Thoracic aorta (tissue), 2 donors: ENCODE measurements at places on chromosomes 1 and 21. TPM values are rescaled to one million over a fixed set of nuclear protein-coding genes. Genes with fewer than 3 reads are reported as not detected.

DNA sequence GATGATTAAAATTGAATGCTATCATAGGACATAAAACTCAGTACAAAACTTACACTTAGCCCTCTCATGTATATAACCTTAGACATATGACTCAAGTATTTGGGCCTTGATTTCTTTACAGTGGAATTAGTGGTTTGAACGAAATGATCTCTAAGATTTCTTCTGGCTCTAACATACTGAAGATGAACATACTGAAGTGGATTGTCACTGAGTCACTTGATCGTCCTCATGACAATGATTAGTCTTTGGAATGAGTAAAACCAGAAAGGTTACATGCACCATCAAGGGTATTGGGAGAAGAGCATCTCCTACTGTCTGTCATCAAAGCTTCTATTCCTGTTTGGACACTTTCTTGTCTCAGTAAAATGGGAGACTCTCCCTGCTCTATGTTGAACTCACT, 17.4 kb downstream of the FMN2 start:
- no peak for DNase-seq

RIPPLY3 gene
- not detected for total RNA-seq

DNAJC6 gene
- 3.7 TPM for total RNA-seq

DNA sequence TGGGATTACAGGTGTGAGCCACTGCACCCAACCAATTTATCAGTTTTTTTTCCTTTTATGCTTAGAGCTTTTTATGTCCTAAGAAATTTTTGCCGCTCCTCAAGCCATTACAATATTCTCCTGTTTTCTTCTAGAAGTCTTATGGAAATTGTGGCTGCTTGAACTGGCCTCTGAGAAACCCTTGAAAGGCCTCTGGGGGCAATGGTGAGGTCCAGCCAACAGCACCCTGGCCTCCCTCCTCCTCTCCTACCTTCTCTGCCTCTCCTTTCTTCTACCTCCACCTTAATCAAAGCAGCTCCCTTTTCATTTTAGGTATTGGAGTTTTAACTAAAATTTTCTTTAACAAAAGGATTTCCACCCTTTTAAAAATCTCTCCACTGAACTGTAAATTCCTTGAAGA, 24.5 kb upstream of the RGS16 start:
- no peak for DNase-seq

OR2AK2 gene
- not detected for total RNA-seq

OR10J5 gene
- total RNA-seq: not detected

TRIM67 gene
- total RNA-seq: not detected

PPFIA4 gene
- total RNA-seq: 13.5 TPM

SYT2 gene
- total RNA-seq: not detected

DNA sequence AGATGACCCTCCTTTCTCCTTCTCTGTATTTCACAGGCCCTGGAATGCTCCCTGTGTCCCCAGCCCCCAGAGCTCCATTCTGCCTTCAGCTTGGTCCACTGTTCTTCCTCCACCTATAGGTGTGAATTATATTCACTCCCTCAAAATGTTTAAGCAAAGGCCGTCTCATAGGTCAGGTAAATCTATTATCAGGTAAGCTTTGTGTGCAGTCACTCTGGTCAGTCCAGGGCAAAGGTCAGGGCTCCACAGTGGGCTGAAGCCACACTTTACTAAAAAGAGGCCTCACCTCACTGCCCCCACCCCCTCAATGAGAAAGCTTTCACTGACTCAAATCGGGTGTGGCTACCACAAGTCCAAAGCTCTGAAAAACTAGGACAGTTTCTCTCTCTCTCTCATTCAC, 65.9 kb downstream of the DNTTIP2 start:
- no peak for DNase-seq

DNA sequence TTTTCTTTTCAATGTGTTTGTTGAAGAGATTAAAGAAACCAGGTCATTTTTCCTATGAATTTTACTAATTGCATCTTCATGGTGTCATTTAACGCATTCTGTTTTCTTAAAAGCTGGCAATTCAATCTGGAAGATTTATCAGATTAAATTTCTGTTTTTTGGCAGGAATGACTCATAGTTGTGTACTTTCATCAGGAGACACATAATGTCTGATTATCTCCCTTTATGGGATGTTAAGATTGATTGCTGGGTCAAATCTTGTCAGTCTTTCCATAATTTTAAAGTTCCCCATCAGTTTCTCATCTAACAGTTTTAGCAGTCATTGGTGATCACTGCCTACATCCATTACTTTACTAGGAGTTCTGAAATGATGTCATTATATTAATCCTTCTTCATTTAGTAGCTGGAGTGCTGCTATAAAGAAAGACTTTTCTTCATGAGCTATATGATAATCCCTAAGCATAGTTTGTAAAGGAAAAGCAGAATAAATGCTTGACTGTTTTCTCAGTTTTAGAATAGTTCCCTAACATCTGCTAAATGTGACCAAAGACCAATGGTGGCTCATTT, 72.8 kb upstream of the MAP10 start:
- DNase-seq: no peak

DNA sequence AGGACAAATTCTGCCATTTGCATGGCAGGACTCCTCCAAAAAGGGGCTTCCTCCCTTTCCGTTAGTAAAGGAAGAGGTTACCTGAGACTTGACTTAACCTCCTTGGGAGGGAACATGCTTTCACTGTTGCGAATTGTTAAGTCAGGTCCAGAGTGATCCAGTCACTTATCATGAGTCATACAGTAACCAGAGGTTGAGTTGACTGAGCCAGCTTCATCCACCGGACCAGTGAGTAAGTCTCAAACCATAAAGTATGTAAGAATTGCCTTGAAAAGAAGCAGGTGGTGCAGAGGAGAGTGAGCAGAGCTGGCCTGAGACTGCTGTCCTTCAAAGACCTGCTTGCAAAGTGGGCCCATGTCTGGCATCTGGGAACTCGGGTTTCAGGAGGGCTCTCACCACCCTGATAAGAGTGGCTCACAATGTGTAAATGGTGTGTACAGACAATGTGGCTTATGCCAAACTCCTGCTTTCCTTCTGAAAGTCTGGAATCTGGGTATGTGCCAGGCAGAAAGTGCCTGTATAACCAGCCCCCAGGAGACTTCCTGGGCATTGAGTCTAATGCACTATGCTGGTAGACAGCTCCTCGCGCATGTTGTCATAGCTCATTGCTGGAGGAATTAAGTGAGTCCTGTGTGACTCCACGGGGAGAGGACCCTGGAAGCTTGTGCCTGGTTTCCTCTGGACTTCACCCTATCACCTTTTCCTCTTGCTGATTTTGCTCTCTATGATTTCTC, 84.3 kb upstream of the KLHDC7A start:
- DNase-seq: no peak

DNA sequence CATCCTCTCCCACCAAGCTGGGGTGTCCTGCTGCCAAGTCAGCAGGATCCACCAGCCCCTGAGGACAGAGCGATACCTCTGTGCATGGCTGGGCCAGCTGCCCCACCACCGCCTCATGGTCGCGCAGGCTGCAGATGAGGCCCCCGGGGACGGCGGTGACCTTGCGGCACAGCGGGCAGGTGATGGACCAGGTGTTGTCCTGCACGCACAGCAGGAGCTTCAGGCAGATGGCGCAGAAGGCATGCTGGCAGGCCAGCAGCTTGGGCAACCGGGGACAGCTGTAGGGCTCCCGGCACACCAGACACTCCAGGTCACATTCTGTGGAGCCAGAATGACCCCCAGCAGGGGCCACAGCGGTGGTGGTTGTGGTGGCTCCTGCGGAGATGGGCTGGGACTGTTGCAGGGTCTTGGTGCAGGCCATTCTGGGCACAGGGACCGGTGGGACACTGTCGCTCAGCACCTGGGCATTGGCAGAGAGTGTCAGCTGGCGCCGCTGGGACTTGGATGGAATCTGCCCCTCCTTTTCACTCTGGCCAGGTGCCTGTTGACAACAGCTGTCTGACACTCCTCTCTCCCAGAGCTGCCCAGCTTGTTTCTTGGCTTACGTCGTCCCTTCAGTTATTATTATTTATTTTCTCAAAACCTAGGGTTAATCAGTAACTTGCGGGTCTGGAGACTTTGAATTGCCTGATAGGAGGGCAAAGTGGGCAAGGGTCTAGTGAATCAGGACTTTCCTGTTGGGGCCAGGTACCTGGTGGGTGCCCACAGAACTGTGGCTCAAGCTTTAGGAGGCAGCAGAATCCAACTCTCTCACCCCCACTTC, at the start of gene RNF186:
RNF186 (minus strand) TSS at position 603 of the 823 bp plus-strand sequence; CDS start at position 421, 182 bp downstream.
- DNase-seq: no peak

LRRC52 gene
- total RNA-seq: not detected

- no peak for DNase-seq
Measured at GRCh38 chr1:2951856-2952255, 69.4 kb upstream of the ACTRT2 start.

- no peak for DNase-seq
Measured at GRCh38 chr1:3241236-3241550, 172.2 kb downstream of the PRDM16 start.

DNA sequence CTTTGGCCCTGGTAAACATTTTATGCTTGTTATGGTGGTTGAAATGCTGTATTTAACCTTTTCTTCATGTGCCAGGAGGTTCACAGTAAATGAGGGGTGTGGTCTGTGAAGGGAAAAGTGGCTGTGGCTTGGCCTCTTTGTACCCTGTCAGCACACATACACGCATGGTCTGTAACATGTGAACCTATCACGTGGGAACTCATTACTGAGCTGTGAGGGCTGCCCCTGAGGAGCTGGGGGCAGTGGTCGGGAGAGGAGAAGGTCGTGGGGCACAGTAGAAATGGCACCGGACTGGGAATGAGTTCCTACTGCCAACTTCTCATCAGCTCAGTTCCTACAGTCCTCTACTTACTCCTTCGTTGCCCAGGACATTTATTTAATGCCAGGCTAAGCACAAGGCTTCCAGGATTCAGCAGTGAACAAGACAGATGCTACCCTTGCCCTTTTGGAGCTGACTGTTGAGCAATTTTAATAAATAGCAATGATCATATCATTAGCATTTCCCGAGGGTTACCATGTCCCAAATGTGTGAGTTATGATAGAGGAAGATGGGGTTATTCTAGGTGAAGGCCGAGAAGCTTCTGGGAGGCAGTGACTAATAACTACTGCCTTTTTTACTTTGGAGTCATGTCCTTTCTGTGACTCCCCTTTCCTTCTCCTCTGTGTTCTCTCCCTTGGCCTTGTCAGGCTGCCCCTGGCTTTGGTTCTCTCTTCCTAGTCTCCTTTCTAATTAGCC, 38.8 kb downstream of the DDR2 start:
- DNase-seq: no peak

DNA sequence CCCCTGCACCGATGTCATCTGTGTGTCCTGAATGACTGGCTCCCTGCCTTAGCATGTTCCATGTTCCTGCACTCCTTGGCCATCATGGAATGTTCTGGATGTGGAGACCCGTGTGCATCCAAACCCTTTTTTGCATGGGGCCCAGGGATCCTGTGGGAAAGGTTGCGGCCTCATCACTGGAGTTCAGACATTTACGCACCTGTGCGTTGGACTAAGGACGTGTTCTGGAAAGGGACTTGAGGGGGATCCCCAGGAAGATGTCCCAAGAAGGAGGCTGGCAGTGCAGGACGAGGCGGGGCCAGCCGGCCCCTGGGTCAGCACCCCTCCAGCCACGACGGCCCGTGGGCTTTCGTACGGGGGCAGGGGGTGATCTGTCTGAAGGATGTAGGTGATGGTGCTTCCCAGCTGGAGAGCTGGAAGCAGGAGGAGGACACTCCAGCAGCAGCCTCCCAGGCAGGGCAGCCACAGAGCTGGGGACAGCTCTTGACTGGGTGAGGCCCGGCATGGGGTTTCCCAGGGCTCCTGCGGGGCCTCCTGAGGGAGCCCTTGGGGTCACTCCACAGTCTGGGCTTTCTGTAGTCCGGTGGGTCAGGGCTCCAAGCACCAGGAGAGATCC, 67.2 kb downstream of the SCCPDH start:
- no peak for DNase-seq

CELA2B gene
- not detected for total RNA-seq

DNA sequence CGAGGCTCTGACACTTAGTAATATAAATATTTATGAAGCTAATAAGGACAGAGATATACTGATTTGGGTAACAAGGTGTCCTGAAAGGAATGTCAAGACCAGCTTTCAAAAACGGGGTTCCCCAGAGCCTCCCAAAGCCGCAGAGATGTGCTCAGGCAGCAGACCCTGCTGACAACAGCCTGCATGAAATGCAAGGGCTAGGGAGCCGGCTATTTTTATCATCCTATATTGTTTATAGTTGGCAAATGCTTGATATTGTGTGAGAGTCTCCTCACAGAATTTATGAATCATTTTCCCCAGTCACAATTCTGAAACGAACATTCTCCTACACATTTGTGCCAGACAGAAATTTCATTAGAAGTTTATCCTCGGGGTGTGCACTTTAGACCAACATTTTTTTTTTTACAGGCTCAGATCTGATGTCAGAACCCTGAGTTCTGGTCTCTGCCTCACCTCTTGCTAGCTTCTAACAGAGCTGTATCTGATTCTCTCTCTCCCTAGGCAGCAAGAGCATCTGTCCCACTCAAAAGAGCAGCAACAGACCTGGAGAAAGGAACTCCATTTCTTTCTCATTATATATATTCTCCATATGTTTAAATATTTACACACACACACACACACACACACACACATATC, 302.3 kb upstream of the PLD5 start:
- DNase-seq: no peak

GRCh38 chr1:87678266-87678665, 349.6 kb downstream of the LMO4 start:
- no peak for DNase-seq

DNA sequence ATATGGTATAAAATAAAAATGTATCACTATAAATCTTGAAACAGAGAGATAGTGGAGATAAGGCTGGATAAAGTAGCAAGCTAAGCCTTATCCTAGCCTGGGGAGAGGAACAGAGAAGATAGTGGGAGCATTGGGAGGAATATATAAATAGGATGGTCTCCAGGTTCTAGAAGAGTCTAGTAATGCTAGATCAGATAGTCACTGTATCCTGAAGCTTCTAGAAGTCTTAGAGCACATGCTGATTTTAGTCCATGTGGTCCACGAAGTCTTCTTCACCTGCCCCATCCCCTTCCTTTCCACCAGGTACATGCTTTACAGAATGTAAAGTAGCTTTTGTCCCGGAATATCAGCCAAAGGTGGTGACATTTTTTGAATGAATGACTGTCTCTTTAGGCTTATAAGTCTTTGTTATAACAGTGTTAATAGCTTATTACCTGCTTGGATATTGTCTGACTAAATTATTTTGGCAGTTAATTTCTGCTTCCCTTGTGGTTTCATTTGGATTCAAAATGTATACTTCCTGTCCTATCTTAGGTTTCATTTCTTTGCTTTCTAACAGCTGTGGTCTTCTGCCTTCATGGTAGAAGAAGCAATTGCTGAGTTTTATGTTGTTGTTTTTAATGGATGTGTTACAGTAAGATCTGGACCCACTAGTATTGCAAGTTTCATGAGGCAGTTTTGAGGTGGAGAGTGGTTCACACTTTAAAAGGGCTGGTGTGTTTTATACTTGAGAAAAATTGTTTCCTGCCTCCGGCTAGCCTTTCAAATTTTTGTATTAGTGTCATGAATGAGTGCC, 5.9 kb downstream of the SMG7 start:
- DNase-seq: no peak
